ENCODE measurements at places on chromosomes 4 and X.

DNA sequence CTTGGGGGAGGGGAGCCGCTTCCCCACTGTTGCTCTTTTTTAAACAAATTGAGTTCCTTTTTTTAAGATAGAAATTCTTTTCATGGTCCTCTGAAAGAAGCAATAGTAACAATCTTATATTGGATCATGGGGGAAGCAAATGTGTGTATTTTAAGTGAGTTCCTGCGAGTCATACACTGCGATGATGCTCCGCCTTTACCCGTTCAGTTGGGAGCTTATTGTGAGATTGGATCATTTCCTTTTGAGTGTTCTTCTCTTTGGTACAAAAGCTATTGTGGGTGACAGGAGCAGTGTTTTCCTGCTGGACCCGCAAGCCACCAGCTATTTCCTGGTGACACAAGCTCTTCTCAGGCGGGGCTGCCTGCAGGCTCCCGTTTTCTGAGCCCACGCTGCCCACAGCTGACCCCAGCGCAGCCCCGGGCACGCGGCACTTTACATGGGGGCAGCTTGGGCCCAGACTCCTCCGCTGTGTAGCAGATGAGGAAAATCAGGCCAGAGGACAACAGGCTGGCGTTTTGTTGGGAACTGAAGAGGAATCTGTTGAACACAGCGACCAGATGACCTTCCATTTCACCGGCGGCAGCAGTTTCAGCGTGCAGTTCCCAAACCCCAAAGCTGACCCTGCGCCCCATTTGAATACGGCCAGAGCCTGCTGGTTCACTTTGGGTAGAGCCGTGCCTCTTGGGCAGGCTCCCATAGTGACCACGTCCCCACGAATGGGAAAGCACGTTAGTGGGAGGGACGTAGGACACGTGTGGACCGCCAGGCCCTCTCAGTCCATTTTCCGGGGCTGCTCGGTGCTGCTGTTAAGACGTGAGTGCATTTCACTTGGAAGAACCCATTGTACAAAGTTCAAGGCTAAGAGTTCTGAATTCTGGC, 12.2 kb downstream of the TADA2B start:
- no peak for DNase-seq

DNA sequence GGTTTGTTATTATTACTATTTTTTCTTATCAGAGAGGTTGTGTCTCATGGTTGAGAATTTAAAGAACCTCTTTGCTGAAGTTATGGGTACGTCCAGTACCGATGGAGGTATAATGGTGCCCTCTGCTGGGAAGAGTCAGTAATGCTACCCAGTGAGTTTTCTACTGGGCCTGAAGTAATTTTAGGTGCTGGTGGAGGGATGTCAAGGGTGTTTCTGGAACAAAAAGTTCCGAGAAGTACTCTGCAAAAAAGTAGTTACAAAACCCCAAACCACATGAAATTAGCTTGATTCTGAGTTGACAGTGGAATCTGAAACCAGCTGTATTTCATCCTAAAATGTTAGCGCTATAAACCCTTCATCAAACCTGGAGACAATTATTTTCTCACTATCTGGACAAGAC, 102.5 kb upstream of the MID1 start:
- peak; percentile 48 for DNase-seq

DNA sequence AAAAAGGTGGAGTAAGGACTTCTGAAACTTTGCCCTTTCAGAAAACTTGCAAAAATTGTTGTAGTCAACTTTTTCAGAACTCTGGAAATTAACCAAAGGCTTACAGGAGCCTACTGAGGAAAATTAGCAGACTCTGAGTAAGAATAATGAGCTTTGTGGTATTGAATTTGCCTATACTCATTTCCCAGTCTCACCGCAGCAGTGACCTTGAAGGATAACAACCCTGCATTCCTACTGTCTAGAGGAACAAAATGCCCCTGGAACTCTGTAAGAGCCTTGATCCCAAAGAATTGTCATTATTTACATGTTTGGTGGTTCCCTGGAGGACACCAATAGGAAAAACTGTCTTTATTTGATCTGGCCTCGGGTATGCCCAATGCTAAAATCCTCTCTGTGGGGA, 57.9 kb downstream of the MND1 start:
- DNase-seq, result no peak

- no peak for DNase-seq
These were observed 55.5 kb downstream of the SCML1 start for GRCh38 chrX:17792826-17793225.

DNA sequence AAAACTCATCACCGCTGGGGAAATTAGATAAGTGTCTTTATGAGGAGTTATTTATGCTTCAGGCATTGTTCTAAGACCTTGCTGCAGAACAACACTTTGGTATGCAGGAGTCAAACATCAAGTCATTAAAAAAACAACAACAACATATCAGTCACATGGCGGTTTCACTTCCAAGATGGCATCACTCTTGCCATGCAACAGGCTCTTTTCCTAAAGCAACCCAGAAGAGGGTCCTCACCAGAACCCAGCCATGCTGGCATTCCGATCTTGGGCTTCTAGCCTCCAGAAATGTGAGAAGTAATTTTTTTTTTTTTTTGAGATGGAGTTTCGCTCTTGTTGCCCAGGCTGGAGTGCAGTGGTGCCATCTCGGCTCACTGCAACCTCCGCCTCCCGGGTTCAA, 8.7 kb upstream of the RBMX start:
- DNase-seq, result no peak

DNA sequence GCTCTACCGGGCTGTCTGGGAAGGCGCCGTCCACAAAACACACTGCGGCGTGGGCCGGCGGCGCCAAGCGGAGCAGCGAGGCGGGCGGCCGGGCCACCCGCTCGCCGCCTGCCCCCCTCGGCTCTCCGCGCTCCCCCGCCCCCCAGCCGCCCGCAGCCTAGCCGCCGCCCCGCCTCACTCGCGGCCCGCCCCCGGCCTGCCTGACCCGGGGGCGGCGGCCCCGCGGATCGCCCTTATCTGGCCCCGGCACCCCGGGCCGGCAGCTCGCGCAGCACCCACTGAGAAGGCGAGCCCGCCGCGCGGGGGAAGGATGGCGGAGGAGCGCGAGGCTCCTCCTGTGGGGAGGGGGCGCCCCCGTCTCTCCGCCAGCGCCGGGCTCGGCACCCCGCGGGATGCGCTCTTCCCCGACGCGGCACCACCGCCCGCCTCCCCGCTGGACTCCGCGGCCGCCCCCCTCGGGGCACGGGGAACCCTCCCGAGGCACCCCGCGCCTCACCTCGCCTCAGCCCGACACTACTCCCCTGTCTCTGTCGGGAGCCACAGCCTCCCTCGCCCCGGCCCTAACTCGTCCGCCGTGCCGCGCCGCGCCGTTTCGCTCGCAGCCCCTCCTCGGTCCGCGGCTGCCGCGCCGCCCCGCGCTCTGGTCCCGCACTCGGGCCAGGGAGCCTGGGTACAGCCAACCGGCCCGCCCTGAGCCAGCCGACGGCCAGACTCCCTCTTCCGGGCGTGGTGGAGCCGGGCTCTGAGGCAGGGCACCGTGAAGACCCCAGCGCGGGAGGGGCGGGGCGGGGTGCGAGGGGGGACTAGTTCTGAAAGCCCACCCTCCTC, 566 bp downstream of the ATP11C start:
- DNase-seq, result no peak

- DNase-seq, result no peak
These were observed 95.7 kb downstream of the ANTXR2 start for GRCh38 chr4:79977131-79977840.

DNA sequence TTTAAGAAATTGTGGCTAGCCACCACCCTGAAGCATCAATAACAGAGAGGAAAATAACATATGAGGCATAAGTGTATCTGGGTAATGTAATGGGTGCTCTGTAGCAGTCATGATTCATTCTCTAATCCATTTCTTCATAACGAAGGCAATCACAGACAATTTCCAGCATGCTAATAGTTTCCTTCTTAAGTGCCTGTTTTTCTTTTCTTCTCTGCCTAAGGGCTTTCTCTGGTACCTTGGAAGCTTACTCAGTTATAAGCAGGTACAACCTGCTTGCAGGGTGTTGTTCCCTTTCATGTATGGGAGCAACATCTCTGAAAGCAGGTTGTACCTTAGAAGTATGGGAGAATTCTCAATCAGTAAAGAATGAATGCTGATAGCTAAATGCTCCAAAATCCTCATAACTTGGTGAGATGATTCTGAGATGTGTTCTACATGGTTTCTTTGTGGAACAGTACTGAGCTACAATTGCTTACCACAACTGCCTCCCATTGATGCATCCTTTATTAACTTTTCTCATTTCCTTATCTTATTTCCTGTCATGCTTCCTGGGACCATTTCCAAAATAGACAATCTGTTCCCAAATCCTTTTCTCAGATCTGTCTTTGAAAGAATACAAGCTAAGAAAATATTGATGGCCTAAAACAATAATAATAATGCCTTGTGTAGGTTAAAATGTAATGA, 247.6 kb downstream of the PAPSS1 start:
- no peak for DNase-seq

DNA sequence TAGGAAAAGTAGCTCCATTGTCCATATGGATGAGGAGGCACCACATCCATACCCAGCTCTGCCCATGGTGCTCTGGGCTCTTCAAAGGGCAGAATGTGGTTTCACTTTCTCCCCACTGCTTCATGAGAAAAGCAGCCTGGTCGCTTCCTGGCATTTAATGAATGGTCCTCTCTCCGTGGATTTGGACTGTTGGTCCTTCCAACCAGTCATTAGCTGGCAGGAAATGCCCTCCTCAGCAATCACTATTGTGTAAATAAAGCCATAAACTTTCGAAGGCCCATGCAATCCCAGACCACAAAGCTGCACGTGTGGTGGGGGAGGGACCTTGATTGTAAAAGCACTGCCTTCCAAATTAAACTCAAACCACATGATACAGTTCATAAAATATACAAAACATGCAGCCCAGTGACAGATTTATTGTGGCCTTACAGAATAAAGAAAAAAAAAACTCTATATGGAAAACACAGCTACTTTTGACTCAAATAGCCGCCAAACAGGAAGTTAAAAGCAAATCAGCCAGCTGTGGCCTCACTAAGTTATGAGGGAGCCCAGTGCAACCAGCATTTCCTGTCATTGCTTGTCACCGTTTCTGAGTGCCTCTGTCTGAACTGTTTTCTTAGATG, 8.1 kb downstream of the MBNL3 start:
- peak; percentile 81 for DNase-seq

DNA sequence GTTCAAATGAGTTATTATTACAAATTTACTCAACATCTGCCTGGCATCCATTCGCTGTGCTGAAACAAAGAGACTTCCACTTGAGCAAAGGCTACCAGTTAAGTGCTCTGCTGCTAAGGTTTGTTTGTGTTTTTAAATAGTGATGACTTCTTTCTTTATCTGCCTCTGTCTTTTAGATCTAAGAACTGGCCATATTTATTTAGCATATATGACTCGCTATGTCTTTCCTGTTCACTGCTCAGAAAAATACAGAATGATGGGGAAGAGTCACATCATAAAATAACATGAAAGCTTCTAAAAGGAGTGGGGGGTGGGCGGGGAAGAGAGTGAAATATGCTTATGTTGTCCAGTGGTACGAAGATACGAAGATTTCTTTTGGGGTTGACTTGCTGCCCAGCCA, 322.2 kb downstream of the GPAT3 start:
- DNase-seq, result no peak

All from HT-29 (cell line).